ENCODE measurements at places on chromosomes 1 and 21.

GRCh38 chr1:172976222-172977041, 74.3 kb downstream of the TNFSF18 start:
- no peak for DNase-seq

DNA sequence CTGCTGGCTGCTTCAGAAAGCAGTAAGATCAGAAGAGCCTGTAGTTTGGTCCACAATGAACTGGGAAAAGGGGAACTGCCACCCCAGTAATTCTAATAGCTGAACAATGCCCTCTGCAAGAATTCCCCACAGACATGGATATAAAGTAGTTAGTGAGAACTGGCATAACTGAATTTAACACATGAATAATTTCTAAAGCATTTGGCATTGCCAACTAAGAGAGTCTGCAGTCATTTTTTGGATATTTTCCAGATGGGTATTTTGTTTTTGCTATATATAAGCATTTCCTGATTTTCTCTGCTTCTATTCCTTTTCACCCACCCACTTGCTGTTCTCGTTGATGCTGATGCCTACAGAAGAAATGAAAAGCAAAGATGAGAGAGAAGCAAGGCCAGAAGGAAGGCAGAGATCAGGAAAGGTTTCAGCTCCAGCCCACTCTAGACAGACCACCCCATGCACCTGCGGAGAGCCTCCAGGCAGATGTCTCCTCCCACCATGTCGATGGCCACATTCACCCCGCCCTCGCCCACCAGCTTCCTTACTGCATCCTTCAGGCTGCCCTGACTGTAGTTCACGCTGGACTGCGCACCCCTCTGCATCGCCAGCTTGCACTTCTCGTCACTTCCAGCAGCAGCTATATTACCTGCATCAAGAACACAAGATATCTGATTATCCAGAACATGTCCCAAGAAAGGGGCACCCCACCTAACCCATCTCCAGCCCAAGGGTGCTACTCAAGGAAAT, 55.9 kb upstream of the SEC16B start:
- DNase-seq: no peak

GRCh38 chr1:228742281-228742860, 7.1 kb downstream of the RHOU start:
- DNase-seq: no peak

DNA sequence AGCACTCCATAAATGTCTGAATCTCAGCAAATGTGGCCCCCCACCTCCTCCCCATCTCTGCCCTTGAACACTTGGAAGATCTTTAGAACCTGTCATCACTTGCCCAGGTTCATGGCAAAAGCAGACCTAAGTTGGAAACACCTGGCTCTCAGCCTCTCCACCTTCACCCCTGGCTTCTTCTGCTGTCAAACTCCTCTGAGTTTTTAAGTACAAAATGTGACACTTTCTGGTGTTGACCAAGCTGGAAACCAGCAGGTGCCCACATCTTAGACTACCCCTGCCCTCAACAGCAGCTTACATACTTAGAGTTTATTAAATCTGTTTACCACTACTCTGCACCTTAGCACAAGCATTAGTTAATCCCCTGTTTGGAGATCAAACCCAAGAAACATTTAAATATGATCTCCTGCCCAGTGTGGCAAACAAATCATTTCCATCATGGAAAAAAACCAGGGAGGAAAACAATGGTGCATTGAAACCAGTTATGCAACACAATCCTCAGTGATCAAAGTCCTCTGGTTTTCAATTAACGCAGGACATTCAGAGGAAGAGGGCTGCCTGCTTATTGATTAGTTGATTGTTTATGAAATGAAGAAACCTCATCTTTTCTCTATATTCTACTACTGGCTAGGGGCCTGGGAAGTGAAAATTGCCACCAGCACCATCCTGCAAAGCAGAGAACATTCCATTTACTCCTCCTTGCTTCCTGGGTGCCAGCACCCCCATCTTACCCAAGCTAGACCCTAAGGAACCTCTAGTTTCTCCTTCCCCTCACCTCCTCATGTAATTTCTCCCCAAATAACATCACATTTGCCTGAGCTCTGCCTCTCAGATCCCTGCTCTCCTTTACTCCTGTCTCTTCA, 139.4 kb upstream of the RAB4A start:
- DNase-seq: no peak

DNA sequence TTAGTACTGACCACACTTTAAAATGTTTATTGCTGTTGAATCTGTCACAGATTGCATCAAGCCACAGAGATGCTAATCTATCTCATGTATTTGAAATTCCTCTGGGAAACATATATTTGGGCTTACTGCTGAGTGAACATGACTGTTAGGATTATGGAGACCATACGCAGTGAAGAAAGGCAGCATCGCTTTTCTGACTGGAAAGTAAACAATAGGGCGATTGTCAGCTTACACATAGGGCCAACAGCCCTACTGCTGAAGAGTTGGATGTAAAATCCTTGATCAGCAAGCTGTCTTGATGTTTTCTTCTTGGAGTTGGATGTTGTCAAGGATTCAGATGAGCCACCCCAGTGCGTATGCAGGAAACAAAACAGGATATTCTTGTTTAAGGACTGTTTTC, 368.7 kb upstream of the ADGRL2 start:
- DNase-seq: no peak

- DNase-seq: no peak
Observed at GRCh38 chr1:210728437-210729149, 399.9 kb downstream of the HHAT start.

- no peak for DNase-seq
Observed at GRCh38 chr1:226977643-226978431, 37.7 kb downstream of the COQ8A start.

- DNase-seq: no peak
Observed at GRCh38 chr1:165904948-165905347, 77.5 kb downstream of the UCK2 start.

DNA sequence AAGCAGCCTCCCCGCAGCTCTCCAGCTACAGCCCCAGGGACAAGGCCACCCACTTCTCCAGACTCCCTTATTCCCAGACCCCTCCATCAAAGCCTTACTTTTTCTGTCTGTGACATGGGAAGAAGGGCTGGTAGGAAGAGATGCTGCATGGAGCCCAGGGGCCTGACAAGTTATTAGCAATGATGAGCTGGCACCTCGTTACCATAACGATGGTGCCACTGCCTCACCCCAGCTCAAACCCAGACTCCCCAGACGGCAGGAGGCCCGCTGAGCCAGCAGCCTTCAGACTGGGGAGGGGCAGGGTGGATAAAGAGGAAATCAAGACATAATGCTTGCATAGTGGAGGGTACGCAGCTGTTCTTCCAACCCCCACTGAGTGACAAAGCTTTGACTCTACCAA, 3.3 kb downstream of the DLGAP3 start:
- DNase-seq: no peak

- DNase-seq: no peak
Observed at GRCh38 chr1:81369833-81370232, 430.9 kb upstream of the ADGRL2 start.

GRCh38 chr1:14968251-14968851, 185.2 kb upstream of the TMEM51 start:
- no peak for DNase-seq

DNA sequence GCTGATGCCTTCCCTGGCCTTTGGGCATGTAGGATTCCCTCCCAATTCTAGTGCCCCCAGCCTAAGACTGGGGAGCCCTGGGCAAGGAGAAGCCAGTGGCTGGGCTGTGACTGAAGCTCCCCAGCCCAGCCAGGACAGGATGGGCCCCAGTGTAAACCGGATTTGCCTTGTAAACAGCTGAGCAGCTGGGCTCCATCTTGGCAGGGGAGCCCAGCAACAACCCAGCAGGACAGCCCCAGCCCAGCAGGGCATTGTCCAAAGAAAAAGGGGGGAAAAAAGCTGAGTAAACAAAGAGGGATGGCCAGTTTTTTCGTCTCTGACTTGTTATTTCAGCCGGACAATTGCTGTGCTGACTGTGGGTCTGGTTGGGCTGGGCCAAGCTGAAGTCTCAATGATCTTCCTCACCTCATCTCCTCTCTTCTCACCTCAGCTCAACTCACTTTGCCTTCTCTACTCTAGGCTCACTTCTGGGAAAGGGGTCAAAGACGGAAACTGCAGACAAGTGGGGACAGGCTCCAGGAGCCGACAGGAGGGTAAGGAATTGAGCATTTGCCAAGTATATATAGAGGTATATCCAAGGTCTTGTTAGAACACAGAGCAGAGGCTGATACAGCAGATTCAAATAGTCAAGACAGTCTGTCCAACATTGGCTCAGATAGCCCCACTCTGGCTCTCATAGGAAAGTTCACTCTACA, 97.7 kb downstream of the TMEM53 start:
- peak; percentile 30 for DNase-seq

DNA sequence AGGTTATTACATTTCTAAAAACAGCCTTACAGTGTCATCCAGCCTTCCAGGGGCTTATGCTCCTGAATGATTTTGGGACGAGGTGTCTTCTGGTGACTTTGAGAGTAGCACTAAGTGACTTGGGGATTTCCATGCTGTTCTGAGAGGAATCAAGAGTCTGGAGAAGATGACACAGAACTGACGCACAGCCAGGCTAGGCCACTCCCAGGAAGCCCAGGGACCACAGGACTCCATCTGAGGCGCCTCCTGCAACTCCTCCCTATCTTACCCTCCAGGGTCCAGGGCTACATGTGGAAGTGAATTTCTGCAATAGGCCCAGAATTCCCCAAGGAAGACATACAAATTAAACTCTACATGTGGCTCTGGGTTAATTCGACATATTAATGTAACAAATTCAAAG, 92.5 kb downstream of the SLC25A24 start:
- DNase-seq: no peak

DNA sequence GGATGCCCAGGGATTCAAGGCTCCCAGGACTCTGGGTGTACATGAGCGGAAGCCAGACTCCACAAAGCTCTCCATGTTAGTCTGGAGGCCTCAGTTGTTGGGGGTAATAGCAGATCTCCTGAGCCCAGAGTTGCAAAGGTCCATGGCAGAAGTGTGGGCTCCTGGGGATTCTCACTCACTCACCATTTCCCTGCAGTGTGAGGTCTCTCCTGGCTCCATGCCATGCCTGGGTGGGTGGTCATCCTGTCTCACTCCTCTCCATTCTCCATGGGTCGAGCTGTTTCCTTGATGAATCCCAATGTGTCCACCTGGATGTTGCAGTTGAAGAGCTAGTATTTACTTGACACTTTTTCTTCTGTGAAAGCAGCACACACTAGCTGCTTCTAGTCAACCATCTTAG, 156.8 kb upstream of the LRRC7 start:
- DNase-seq: no peak

DNA sequence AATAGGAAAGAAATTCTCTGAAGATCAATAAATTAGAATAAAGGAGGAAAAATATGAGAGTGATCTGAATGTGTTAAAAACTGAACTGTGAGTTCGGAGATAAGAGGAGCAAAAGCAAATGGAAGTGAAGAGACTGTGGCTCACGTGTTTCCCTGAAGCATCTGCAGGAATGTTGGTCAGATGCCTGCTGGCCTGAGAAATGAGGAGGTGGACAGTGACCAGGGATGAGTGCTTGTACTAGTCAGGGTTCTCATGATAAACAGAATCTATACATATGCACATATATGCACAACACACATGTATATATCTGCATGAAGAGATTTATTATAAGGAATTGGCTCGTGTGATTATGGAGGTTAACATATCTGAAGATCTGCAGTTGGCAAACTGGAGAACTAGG, 103.4 kb upstream of the TIAM1 start:
- no peak for DNase-seq

DNA sequence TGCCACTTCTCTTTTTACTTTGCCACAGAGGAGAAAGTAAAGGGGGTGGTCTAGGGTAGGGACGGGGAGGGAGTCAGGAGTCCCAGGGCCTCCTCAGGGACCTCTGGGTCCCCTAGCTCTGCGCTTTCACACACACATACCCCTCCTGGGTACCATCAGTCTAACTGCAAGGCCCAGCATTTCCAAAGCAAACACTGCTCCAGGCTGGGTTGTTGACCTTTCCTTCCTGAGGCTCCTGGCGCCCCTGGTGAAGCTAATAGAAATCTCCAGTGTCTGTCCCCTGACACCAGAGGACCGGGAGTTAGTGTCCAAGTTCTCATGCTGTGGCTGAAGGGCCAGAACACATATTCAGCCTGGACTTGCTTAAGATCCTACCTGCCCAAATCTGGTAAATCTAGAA, 3.9 kb downstream of the TMEM63A start:
- no peak for DNase-seq

- DNase-seq: no peak
Observed at GRCh38 chr1:1598051-1598719, 1.8 kb downstream of the FNDC10 start.

- DNase-seq: no peak
Observed at GRCh38 chr21:36384885-36385232, 333 bp upstream of the CHAF1B start.

GRCh38 chr1:99266726-99267125, 2.4 kb downstream of the PLPPR4 start:
- DNase-seq: no peak

- no peak for DNase-seq
Observed at GRCh38 chr1:174692313-174692712, 244.5 kb downstream of the GPR52 start.

GRCh38 chr1:205600085-205600484, 31.7 kb downstream of the ELK4 start:
- DNase-seq: no peak

DNA sequence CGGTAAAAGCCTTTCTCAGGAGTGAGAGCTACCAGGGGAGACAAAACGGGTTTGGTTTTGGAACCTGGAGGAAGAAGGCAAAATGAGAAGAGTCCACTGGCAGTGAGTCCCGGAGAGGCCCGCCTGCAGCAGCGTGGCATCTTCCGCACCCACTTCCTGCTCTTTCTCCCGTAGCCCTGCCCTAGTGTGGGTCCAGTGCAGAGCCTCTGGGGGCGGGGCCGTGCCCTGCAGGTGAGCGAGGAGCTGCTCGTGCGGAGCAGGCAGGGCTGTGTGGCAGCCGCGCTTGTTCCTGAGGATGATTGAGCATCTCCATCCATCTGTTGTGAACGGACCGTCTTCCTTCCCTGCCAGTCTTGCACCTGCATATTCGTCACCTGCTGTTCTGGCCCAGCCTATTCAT, 66.5 kb downstream of the PEX14 start:
- DNase-seq: peak; percentile 68

DNA sequence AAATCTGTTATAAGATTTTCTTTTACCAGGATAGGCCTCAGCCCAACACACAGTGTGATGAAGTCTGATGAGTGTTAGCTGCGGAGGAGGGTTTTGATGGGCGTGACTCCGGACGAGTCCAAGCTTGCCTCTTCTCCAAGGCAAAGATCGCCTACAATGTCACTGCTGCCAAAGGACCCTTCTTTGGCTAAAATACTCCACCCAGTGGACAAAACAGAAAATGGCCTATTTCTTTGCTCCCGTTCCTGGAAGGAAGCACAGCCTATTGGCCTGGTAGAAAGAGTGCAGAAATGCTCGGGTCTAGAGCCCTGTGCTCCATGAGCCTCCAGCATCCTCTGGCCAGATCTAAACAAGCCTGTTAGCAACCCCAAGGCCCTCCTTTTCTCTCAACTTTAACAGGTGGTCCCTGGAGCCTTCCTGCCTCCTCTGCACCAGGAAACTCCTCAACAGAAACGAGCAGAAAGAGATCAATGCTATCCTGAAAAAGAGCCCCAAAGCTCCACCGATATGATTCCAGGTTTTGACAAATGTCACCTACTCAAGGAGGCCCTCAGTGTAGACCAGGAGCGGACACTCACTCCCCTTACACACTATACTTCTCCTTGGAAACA, 3.4 kb upstream of the CASQ2 start:
- peak; percentile 48 for DNase-seq

Measured in WTC11 (cell line).